ENCODE measurements at places on chromosomes 2 and 18.

- DNase-seq = no peak
Measured at GRCh38 chr2:62284980-62285379, 89.1 kb downstream of the B3GNT2 start.

GRCh38 chr2:43136876-43137275 lies 89.5 kb downstream of the ZFP36L2 start:
- peak; percentile 38 for DNase-seq

GRCh38 chr18:36871801-36872200 lies 42.9 kb downstream of the KIAA1328 start:
- no peak for DNase-seq

DNA sequence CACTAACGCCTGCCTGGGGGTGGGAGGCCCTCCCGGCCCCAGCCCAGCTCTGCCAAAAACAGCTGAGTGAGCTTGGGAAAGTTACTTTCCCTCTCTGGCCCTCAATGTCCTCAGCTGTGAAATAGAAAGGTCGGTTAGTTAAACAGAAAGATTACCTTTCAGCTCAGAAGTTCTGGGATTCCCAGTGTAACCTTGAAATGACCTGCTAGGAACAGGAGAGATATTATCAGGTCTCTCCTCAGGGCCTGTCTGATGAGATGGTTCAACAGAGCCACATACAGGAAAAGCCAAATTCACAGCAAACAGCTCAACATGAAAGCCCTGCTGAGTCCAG lies 68.8 kb downstream of the LBH start:
- DNase-seq = no peak

DNA sequence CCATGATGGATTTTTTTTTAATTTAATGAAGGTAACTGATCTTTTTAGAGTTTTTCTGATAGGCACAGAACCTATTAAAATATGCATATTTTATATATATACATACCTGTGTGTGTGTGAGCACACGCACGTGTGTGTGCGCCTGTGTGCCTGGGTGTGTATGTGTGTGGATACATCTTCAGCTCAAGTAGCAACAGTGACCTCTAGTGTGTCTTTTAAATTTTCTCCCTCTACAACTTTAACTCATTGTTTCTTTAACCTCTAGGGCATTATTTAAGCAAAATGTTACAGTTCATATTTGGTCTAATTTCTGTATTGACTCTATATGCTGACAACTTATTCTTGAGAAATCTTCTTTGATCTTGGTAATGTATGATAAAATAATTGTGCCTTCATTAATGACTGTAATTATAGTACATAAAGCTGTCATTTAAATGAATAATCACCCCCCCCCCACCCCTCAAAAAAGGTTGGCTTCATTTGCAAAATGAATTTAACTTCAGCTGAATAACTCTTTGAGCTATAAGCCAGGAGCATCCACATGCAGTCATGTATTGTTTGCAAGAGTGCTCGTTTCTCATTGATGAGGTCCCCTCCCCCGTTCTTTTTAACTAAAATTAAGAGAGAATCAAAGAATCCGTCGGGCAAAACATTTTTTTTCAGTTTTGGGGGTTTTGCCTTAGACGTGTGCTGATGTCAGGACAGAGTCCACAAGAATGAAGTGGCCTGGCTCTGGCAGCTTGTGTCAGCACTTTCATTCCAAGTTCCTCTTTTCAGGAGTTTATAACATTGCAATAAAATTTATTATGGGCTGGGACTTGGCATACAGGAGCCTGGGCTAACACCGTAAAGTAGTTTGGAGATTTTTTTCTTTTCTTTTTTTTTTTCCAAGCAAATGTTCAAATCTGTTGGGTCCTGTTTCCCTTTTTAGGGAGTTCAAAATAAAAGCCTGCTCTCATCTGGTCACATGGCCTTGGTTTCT lies 80.0 kb downstream of the ETAA1 start:
- no peak for DNase-seq

DNA sequence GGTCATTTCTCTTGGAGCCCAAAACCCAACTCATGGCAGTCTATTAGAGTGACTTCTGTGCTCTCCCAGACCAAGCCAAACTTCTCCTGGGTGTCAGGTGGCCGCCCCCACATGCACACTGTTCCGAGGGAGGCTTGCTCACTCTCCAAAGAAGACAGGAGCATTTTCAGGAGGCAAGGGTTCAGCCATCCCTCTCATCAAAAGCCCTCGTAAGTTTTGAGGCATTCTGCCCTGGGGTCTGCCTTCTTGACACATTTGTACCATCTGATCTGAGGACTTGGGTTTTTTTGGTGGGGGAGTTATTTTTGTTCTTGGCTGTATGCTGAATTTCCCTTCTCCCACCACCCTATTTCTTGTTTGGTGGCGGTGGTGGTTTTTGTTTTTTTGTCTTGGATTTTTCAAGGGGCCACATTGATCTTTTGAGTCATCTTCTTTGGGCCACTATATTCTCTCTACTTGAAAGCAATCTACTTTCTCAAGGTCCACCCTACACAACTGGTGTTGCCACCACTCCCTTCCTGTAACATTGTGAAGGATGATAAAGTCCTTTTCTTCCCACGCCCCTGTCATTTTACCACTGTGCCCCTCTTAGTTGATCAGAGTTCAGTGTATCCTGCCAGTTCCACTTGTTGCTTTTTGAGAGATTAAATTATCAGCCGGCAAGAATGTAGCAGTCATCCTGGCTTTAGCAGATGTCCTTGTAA lies 255.8 kb downstream of the CYP26B1 start:
- DNase-seq = no peak

- no peak for DNase-seq
Measured at GRCh38 chr2:15634846-15635490, 43.3 kb downstream of the DDX1 start.

DNA sequence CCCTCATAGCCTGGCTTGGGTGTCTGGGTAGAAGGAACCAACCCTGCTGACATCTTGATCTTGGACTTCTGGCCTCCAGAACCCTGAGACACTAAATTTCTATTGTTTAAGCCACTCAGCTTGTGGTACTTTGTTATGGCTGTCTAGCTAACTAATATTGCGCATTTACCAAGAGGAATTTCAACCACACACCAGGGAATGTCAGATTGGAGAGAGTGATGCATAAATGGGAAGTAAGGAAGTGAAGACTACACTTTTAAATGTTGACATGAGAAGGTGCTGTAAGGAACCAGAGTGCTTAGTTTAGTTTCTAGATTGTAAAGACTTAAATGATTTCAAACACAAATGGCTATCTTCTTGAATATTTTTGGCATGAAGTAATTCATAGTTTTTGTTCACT lies 98.9 kb upstream of the ITGB6 start:
- no peak for DNase-seq

DNA sequence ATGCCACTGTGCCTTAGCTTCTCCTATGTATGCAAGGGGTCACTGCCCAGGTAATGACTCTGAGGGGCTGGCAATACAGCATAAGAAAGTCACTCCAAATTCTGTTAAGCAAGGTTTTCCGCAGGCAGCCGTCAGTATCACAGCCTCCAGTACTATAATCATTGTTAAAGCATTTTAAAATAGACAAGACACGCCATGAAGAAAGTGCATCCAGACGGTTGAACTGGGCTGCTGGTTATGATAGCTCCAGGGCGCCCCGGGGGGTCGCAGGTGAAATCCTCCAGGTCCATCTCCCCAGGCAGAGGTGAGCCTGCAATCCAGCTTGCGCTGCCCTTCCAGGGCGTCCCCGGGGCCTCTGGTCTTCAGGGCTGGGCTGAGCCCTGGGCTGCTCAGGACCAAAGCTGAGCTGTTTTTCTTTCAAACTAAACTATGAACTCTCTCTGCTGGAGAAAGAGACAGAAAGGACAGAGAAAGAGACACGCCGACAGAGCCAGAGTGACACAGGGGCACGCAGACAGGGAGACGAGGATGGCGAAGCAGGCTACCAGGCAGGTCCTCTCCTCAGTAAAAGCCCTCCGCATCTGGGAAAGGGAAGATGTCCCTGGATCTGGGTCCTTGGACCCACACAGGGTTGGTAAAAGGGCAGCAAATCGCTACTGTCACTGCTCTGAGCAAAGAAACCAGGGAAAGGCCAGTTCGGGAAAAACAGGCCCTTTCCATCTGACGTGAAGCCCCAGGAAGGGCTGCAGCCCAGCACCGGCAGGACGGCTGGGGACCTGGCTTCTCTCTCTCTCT lies 2.1 kb upstream of the TWIST2 start:
- DNase-seq = no peak

GRCh38 chr2:61193670-61194561 lies 31.9 kb downstream of the C2orf74 start:
- DNase-seq = no peak

DNA sequence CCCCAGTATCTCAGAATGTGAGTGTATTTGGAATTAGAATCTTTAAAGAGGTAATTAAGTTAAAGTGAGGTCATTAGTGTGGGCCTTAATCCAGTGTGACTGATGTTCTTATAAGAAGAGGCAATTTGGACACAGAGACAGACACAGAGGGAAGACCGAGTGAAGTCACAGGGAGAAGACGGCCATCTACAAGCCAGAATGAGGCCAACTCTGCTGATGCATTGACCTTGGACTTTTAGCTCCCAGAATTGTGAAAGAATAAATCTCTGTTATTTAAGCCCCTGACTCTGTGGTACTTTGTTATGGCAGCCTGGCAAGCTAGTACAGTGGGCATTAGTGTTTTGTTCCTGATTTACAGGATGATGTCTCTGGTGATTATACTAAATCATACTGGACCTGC lies 64.6 kb downstream of the LTBP1 start:
- DNase-seq = no peak

GRCh38 chr2:68466778-68467076 lies 367 bp downstream of the FBXO48 start:
- DNase-seq = no peak
